ENCODE measurements at places on chromosomes 7 and 10.

DNA sequence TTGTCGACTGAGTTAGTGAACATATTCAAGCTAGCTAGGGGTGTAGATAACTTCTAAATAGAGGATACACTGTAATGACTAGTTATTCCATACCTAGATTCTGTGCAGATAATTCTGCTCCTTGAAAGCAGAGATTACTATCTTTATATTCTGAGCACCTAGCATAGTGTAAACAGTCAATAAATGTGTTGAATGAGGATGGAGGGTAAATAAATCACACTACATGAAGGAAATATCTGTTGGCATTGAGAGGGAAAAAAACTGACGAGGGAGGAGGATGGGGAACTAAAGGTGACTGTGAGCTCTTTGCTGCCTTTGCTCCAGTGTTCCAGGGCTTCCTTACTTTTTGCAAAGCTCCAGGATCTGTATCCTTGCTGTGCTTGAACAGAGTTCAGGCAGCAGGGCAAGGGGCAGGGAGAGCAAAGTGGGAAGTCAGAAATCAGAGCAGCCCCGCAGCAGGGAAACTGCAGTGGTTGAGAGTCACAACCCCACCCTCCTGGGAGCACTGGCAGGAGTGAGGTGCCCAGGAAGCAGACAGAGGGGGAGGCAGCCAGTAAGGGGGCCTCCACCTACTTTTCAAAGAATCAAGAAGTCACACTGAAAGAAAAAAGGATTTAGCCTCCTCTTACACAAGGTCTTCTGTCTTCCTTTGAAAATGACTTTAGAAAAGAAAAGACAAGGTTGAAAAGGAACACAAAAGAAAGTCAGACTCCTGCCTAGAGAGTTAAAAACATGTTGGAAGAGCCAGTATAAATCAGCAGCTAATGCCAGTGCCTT, 71.8 kb upstream of the LRRN3 start:
- DNase-seq: no peak

DNA sequence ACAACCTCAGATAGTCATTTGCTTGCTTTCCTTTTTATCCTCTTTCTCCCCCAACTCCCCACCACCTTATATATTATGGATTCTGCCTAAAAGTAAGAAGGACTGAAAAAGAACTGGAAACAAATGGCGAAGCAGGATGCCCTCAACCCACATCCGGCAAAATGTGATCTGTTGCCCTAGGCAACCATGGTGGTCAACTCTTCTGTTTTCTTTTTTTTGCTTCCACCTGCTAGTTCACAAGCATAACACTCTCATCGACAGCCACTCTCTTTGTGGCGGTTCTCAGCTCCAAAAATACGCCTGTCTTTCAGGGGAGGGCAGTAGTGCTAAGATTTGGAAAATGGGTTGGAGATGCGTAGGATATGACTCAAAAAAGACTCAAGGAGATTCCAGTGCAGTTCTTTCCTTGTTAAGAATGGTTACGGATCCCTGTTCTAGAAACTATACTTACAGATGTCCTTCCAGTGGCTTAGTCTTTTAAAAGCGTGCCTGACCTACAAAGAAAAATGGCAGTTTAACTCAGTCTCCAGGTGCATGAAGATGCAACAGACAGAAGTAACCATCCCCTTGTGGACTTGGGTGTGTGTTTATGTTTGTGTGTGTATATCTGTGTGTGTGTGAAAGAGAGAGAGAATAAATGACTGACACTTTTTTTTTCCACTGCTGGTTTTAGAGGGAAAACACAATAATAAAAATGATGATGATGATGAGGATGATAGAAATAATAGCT, 10.7 kb downstream of the APBB1IP start:
- peak; percentile 56 for DNase-seq

DNA sequence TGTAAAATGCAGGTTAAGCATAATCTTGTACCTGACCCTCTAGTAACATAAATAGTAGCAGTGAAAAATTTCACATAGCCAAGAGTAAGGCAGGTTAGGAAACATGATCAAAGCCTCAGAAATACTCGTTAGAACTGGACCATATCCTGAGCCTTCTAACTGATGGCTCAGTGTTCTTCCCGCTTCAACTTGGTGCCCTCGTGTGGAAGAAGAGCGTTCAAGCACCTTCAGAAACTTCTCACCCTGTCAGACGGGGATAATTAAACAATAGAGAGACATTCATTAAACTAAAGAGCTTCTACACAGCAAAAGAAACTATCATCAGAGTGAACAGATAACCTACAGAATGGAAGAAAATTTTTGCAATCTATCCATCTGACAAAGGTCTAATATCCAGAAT, 124.5 kb downstream of the MYOF start:
- no peak for DNase-seq

- no peak for DNase-seq
These were observed 45.9 kb downstream of the MTURN start for GRCh38 chr7:30180718-30181117.

DNA sequence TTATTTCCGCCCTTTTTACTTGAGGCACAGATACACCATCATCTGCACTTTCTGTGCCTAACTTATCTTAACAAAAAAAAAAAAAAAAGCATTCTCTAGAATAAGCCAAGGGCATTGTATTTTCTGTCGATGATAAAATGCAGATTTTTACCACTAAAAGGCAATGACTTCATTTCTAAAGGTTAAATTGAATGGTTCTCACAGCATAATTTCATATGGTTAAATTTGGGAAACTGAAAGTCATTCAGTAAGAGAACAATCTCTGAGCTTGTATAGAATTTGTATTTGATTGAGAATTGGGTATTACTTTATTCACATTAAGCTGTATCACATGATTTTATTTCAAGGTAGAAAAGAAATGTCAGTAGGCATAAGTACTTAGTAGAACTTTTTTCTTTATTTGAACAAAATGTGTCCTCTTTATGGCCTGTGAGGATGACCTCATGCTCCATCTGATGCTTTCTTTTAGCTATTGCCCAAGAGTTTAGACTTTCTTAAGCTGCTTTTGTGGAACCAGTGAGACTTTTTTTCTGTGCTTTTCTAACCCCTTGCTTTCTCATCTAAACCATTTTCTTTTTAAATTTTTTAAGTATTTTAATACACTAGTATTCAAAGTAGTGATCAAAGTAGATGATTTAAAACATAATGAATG, 110.3 kb downstream of the LRRC4 start:
- DNase-seq: no peak

DNA sequence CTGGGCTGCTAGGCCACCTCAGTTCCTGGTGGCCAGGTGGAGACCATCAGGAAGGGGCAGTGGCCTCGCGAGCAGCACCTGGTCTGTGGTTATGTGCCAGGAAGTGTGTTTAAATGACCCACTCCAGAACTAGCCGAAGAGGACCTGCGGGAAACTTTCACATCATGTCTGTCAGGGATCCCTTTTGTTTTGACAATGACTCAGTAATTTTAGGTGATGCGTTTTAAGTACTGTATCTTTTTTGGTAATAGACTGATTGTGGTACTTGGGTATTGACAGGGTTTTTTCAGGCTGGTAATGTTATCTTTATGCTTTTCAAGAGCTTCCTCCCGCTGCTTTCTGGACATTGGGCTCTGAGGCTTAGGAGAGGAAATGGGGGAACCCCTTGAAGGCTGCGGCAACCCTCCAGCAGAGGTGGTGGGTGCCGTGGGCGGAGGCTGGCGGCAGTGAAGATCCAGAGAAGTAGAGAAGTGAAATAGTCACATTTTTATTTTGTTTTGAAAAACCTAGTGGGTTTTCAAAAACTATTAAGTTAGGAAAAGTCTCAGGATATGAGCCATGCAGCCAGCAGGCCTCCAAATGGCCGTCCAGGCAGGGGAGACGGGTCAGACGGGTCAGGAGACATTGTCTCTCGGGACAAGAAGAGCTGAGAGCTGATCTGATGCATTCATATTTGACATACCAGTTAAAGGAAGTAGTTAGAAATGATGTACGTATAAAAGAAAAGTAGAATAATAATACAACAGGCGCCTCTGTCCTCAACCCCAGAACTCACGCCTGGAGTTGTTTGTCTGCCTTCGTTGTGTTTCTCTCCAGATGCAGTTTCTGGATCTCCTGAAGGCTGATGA, 27.7 kb downstream of the PPP2R2D start:
- DNase-seq: no peak

- DNase-seq: no peak
These were observed 108.3 kb downstream of the BUB3 start for GRCh38 chr10:123262456-123262855.
